Cortex of kidney (tissue), 1 donor: ENCODE measurements at places on chromosomes 12 and 14.

GRCh38 chr14:23008831-23009230, 1.1 kb downstream of the C14orf93 start:
- no peak for DNase-seq

DNA sequence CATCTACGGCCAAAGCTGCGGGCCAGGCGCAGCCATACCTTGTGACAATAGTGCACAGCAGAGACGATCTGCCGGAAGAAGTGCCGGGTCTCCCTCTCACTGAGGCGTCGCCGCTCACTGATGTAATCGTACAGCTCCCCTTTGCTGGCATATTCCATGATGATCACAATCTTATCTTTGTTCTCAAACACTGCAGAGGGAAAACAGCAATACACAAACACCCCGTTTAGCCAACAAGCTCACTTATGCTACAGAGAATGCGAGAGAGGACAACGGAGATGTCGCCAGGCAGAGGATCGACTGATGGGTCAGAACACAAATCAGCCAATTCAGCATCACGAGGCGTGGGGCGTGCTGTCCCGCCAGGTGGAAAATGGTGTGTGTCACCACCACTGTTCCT, 52.1 kb downstream of the NUAK1 start:
- DNase-seq, result no peak

- DNase-seq, result no peak
These were observed 161.3 kb upstream of the BMP4 start for GRCh38 chr14:54117924-54118323.

GRCh38 chr12:22684140-22685118, 59.5 kb downstream of the ETNK1 start:
- DNase-seq, result no peak

- DNase-seq, result no peak
These were observed 433.0 kb downstream of the LRIG3 start for GRCh38 chr12:58487255-58487654.

DNA sequence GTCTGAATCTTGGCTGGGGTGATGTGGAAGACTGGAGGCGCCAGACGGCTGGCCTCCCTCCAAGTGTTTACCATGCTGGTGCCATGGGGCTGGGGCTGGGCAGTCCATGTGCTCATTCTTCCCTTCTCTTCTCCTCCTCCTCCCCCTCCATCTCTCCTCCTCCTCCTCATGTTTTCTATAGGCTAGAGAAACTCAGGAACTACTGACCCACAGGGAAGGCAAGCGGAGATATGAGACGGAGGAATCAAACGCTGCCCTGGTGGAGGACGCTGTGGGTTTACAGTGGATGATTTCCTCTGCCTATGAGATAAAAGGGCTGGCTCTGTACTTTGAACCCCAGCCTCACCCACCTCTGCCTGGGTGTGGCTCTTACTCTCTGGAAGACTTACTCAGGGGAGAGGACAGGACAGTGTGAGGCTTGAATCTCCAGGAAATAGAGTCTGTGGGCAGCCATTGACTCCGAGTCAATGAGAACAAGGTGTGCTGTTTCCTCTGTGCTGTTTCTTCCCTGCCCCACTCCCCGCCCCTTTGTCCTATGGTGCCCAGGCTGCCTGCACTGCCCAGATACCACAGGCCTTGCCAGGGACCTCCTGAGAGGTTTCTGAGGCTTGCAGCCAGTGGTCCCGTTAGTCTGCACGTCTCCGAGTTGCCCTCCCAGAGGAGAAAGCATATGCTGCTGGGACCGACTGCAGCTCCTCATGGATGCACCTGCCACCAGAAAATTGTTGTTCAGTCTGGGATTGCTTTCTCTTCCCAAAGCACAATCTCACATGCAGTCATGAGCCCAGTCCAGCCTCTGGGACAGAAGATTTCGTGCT, 132.6 kb upstream of the ARHGAP5 start:
- DNase-seq, result no peak

DNA sequence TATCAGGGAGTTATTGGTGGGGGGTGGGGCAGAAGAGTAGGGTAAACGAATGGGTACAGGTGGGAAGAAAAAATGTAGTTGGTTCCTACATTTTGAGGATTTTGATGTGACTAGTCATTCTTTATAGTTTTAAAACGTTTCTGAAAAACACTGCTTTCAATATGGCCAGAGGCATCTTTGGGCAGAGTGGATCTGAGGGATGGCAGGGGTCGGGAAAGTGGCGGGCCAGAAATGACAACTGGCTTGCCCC, 527 bp upstream of the ATP23 start:
- no peak for DNase-seq

DNA sequence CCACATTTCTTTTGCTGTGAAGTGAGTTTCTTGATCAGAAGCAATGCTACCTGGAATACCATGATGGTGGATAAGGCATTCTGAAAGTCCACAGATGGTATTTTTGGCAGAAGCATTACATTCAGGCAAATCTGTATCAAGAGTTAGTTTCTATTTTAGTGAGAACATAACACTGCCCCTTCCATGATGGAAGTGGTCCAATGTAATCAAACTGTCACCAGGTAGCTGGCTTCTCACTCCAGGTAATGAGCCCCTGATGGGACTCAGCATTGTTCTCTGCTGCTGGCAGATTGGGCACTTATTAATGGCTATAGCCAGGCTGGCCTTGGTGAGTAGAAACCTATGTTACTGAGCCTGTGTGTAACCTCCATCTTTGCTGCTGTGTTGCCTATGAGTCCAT, 80.7 kb downstream of the KCNA5 start:
- DNase-seq, result no peak

GRCh38 chr14:20971705-20972021, 16.4 kb downstream of the RNASE2 start:
- DNase-seq, result no peak

DNA sequence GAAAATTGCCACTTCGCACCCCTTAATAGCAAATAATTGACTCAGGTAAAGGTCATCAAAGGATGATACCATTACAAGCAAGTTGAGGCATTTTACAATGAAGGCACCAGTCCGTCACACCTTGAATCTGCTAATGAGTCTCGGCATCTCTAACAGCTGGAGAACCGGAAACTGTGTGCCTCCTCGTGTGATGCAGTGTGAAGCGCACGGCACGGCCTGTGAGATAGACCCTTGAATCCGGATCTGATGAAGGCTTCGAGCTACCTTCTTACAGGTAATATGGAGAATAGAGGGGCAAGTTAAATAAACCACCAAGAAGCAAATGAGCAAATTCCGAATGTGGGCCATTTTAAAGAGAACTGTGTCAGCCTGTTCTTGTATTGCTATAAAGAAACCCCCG, 19.8 kb upstream of the TUBA1A start:
- DNase-seq, result no peak
